ENCODE measurements at places on chromosomes 3 and 15. TPM values are rescaled to one million over a fixed set of nuclear protein-coding genes. Genes with fewer than 3 reads are reported as not detected.

The AP4E1 gene
- total RNA-seq, result 14.4 TPM

The TNFAIP8L3 gene
- total RNA-seq, result 49.9 TPM

The ABHD2 gene
- total RNA-seq, result 51.7 TPM

The ZPLD1 gene
- total RNA-seq, result 0.05 TPM

The AGBL1 gene
- not detected for total RNA-seq

The CPEB1 gene
- total RNA-seq, result not detected

The ADGRG7 gene
- total RNA-seq, result not detected

The CIDEC gene
- total RNA-seq, result not detected

The ZCWPW2 gene
- total RNA-seq, result not detected

The PCSK6 gene
- total RNA-seq, result 24.0 TPM

The SPINK8 gene
- total RNA-seq, result not detected

The RBP2 gene
- not detected for total RNA-seq

The FAM3D gene
- 0.51 TPM for total RNA-seq

The AEN gene
- total RNA-seq, result 58.9 TPM

The DTX3L gene
- 23.8 TPM for total RNA-seq

The SLC24A5 gene
- not detected for total RNA-seq

The RASL12 gene
- not detected for total RNA-seq

The NEK10 gene
- total RNA-seq, result 2.0 TPM

The DYNLT2B gene
- 8.6 TPM for total RNA-seq

The GRAMD1C gene
- total RNA-seq, result 65.7 TPM

The MYZAP gene
- total RNA-seq, result 82.5 TPM

The GUCA1C gene
- not detected for total RNA-seq

The CLRN1 gene
- not detected for total RNA-seq

The ITGA11 gene
- total RNA-seq, result 12.9 TPM

The LRRN1 gene
- not detected for total RNA-seq

The HIGD2B gene
- total RNA-seq, result not detected

The FETUB gene
- not detected for total RNA-seq

The CNTN3 gene
- not detected for total RNA-seq

The ILDR1 gene
- not detected for total RNA-seq

The SLC9C1 gene
- 0.85 TPM for total RNA-seq

The LSMEM2 gene
- total RNA-seq, result not detected

The GCHFR gene
- 30.6 TPM for total RNA-seq

The MAGI1 gene
- 106 TPM for total RNA-seq

The NR2E3 gene
- total RNA-seq, result 0.05 TPM

The TP63 gene
- total RNA-seq, result not detected

The TBC1D21 gene
- not detected for total RNA-seq

The EPHA3 gene
- total RNA-seq, result 0.14 TPM

The LCTL gene
- total RNA-seq, result not detected

The CD200 gene
- 3.4 TPM for total RNA-seq

The PLA2G4E gene
- total RNA-seq, result not detected

The CACNA2D3 gene
- not detected for total RNA-seq

The CISH gene
- 0.51 TPM for total RNA-seq

The NDN gene
- 40.3 TPM for total RNA-seq

The NTRK3 gene
- under 0.01 TPM for total RNA-seq

The SCN11A gene
- not detected for total RNA-seq

The FAM81A gene
- total RNA-seq, result not detected
